ENCODE measurements at places on chromosomes 13 and 19. TPM values are rescaled to one million over a fixed set of nuclear protein-coding genes. Genes with fewer than 3 reads are reported as not detected.

Gene CD37
- total RNA-seq, result 4.8 TPM

Gene GZMM
- total RNA-seq, result 0.43 TPM

Gene CHST8
- 0.27 TPM for total RNA-seq

Gene HIPK4
- 0.08 TPM for total RNA-seq

Gene TMEM190
- not detected for total RNA-seq

Gene SLC25A42
- total RNA-seq, result 14.9 TPM

Gene ERICH4
- not detected for total RNA-seq

Gene MIR17HG
- 0.65 TPM for total RNA-seq

Gene ZNF415
- total RNA-seq, result 20.9 TPM

Gene ZNF835
- total RNA-seq, result 2.6 TPM

Gene HSH2D
- 0.32 TPM for total RNA-seq

Gene SLC39A3
- 17.9 TPM for total RNA-seq

Gene CDX2
- not detected for total RNA-seq

Gene MUC16
- 0.03 TPM for total RNA-seq

Gene LYPD3
- total RNA-seq, result not detected

Gene SCGB2B2
- total RNA-seq, result 1.2 TPM

Gene C19orf67
- total RNA-seq, result not detected

Gene ZNF573
- total RNA-seq, result 9.9 TPM

Gene CCNE1
- total RNA-seq, result 1.9 TPM
